ENCODE measurements at places on chromosomes 4 and X.

- DNase-seq = no peak
Observed at GRCh38 chr4:109041463-109042360, 260.7 kb downstream of the COL25A1 start.

GRCh38 chrX:155070663-155070974 is 317 bp downstream of the CMC4 start:
- no peak for DNase-seq

GRCh38 chrX:138191998-138192397 is 519.5 kb downstream of the FGF13 start:
- peak; percentile 13 for DNase-seq

DNA sequence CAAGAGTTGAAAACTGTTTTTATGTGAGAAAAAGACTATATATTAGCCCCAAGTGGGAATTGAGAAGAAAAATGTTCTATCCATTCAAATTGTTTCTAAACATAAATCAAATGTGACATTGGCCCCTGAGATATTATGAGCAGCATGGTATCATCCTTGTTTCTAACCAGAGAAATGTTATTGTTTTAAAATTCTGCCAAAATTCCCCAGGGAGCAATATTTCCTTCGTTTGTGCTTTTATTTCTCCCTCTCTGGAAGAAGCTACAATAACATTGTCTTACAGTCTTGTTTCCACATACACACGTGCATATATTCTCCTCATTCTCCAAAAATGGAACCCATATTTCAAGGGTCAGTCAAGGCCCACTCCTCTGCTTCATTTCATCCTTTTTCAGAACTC is 46.7 kb downstream of the MAGEB17 start:
- DNase-seq = no peak

- no peak for DNase-seq
Observed at GRCh38 chr4:141768954-141769353, 132.6 kb downstream of the IL15 start.

DNA sequence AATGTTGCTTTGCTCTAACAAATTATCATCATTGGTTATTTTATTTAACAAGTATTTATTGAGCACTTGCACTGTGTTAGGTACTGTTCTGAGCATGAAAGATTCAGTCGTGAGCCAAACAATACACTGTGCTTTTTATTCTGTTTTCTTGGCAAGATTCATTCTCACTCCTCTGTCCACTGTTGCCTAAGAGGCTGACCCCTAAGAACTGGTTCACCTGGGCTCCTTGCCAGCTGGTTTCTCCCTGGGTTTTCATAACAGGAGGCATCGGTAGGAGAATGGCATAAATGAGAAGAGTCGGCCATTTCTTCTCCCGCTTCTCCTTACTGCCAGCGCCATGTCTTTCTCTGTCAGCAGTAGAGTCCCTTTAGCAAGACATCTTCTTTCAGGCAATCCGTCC is 243.7 kb upstream of the DIAPH2 start:
- no peak for DNase-seq

DNA sequence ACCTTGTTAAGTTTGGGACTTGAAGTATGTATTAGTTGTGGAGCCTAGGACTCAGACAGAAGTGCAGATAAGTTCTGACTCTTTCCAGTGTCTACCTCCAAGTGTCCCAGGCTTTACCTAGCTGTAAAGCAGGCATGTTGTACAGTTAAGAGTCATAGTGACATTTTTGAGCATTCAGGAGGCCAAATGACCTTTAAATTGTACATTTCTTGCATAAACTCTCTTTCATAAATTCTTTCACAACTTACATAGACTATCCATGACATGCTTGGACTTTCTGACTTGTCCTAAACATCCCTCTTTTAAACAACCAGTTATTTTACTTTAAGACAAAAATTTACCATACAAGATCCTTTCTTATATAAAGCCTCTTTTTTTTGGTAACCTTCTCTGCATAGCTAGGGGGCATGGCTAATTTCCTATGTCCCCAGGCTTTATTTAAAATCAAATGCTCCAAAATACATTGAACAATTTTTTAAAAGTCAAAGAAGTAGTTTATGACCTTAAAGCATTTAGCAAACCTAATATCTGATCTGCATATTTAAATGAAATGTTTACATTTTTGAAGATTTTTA is 40.1 kb upstream of the UGT8 start:
- no peak for DNase-seq

DNA sequence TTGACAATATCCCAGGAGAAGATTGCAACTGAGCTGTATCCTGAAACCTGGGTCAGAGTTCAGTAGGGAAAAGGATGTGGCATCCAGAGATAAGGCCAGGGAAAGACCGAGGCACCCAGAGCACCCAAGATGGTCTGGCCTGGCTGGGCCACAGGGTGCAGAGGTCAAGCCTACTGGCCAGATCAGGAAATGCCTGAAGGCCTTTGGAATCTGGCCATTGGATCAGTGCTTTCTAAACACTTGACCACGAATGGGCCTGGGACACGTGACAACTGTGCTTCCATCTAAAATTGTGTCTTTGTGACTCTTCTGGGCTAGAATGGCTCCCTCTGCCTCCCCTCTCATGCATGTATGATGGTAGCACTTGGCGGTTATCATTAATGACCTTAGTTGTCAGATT is 316.9 kb downstream of the EVC2 start:
- DNase-seq = no peak

- no peak for DNase-seq
Observed at GRCh38 chr4:139878050-139878449, 212.4 kb downstream of the MGST2 start.

- no peak for DNase-seq
Observed at GRCh38 chrX:20412871-20413486, 146.3 kb upstream of the RPS6KA3 start.

DNA sequence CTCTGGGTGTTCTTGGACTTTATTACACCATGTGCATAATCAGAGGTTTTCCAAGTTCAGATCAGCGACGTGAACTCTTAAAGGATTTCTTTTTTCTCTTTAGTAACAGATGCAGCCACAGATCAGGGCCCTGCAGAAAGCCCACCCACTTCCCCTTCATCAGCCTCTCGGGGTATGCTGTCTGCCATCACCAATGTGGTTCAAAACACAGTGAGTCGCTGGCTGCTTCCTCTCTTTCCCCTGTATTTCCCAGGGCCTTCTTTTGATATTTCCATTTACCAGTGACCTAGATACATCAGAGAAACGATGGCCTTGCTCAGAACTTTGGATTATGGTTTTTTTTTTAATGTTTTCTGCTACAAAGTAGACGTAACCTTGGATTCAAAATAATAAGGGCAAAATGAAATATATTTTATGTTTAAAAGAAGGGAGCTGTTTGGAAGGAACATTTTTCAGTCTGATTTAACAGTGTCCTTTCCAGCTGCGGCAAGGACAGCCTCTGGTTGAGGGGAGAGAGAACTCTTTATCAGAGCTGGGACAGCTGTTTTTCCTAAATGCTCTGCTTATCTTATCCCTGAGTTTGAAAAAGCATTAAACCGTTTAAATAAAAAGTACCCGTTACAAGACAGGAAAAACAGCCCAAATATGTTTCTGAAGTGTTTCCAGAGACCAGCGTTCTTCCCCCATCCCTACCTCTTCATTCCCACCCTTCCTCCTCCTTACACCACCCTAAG is 38.2 kb downstream of the FAM114A1 start:
- DNase-seq = no peak
